Mesothelial cell of epicardium (in vitro differentiated cells): ENCODE measurements at places on chromosomes 12 and 14. TPM values are rescaled to one million over a fixed set of nuclear protein-coding genes. Genes with fewer than 3 reads are reported as not detected.

The UBE3B gene
- 41.4 to 47.1 TPM (median 42.8 TPM) in 3 replicates for total RNA-seq

The TRIM9 gene
- total RNA-seq, result 8.4 to 11.3 TPM (median 8.9 TPM) in 3 replicates

The CLEC4D gene
- 0.13 TPM in 1 of 3 replicates, not detected in the others for total RNA-seq

The RHNO1 gene
- 27.2 to 33.2 TPM (median 28.2 TPM) in 3 replicates for total RNA-seq

The CFAP54 gene
- total RNA-seq, result 0.54 to 0.84 TPM (median 0.80 TPM) in 3 replicates

GRCh38 chr12:112234303-112234702 is 108.9 kb downstream of the TRAFD1 start:
- no peak for DNase-seq

- DNase-seq, result no peak
Observed at GRCh38 chr12:49587174-49587908, 18.1 kb downstream of the FAM186B start.

DNA sequence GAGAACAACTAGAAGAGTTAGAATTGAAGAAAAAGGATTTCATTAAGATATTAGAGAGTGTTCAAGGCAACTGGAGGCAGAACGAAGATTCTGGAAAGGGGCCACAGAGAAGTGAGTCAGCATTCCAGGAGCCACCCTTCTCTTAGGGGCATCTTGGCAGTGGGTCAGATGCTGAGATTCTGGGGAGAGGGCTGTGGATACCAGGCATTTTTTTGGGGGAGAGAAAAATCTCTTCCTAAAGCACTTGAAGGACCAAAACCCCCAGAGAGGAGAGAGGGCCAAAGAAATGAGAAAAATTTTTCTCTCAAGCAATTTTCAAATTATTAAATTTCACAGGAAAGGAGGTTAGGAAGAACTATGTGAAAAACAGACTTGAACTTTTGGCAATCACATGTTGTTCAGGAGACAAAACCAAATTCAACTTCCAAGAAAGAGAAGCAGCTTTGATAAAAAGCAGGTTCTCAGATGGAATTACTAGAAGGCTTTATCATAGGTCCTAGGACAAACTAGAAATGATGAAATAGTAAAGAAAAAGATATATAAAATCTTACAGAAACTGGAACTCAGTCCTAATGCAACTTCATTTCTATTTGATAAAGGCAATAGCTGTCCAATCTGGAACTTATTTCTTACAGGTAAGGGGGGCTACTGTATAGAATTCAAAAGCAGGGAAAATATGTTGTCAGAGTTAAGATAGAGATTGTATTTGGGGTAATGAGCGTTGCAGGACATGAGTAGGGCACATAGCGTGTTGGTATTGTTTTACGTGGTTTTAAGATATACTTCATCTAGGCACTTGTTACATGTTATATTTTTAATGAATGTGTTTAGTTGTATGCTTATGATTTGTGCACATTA is 1.1 kb upstream of the CLEC2D start:
- no peak for DNase-seq

GRCh38 chr14:103142721-103143302 is 19.6 kb downstream of the TNFAIP2 start:
- DNase-seq, result no peak

The DNAH10 gene
- 2.0 to 2.7 TPM (median 2.5 TPM) in 3 replicates for total RNA-seq

- DNase-seq, result no peak
Observed at GRCh38 chr14:72906316-72906715, 12.4 kb upstream of the DPF3 start.

- no peak for DNase-seq
Observed at GRCh38 chr12:130538343-130539095, 177.6 kb downstream of the RIMBP2 start.

DNA sequence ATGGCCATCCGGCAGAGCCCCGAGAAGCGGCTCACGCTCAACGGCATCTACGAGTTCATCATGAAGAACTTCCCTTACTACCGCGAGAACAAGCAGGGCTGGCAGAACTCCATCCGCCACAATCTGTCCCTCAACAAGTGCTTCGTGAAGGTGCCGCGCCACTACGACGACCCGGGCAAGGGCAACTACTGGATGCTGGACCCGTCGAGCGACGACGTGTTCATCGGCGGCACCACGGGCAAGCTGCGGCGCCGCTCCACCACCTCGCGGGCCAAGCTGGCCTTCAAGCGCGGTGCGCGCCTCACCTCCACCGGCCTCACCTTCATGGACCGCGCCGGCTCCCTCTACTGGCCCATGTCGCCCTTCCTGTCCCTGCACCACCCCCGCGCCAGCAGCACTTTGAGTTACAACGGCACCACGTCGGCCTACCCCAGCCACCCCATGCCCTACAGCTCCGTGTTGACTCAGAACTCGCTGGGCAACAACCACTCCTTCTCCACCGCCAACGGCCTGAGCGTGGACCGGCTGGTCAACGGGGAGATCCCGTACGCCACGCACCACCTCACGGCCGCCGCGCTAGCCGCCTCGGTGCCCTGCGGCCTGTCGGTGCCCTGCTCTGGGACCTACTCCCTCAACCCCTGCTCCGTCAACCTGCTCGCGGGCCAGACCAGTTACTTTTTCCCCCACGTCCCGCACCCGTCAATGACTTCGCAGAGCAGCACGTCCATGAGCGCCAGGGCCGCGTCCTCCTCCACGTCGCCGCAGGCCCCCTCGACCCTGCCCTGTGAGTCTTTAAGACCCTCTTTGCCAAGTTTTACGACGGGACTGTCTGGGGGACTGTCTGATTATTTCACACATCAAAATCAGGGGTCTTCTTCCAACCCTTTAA is 1.5 kb downstream of the FOXG1 start:
- DNase-seq, result no peak

The OR6C2 gene
- not detected in 3 replicates for total RNA-seq

DNA sequence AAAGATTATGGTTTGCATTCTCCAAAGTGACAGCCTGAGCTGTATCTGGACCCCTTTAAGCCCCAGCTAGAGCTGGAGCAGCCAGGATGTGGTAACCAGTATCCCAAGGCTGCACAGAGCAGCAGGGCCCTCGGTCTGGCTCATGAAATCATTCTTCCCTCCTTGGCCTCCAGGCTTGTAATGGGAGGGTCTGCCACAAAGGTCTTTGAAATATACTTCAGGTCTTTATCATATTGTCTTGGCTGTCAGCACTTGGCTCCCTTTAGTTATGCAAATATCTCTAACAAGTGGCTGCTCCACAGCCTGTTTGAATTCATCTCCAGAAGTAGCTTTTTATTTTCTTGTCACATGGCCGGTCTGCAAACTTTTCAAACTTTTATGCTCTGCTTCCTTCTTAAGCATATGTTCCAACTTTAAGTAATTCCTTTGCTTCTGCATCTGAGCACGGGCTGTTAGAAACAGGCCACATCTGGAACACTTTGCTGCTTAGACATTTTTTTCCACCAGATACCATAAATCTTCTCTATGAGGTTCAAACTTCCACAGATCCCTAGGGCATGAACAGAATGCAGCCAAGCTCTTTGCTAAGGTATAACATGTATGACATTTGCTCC is 663.4 kb upstream of the MIS18BP1 start:
- DNase-seq, result no peak

The RASSF8 gene
- total RNA-seq, result 60.6 to 62.8 TPM (median 61.8 TPM) in 3 replicates

DNA sequence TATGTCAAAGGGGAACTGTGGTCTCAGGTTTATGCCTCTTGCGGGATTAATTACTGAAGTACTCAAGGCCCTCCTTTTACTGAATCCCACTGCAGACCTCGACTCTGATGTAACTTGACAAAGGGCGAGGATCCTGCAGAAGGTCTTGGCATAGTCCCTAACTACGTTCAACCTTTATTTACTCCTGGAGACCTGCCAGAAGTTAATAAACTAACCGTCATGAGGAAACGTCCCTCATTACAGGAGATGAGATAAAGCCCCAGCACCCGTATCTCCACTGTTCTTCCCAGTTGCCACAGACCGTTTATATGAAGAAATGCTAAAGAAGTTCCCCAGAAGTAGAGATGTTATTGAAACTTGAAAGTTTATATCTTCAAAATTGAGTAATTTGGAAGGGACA is 190.9 kb downstream of the ETV6 start:
- DNase-seq, result no peak

GRCh38 chr12:85507456-85507855 is 227.4 kb downstream of the ALX1 start:
- no peak for DNase-seq

- no peak for DNase-seq
Observed at GRCh38 chr12:99381992-99382391, 265.6 kb upstream of the GARIN6 start.

The ITGB7 gene
- total RNA-seq, result 3.2 to 4.9 TPM (median 4.6 TPM) in 3 replicates

DNA sequence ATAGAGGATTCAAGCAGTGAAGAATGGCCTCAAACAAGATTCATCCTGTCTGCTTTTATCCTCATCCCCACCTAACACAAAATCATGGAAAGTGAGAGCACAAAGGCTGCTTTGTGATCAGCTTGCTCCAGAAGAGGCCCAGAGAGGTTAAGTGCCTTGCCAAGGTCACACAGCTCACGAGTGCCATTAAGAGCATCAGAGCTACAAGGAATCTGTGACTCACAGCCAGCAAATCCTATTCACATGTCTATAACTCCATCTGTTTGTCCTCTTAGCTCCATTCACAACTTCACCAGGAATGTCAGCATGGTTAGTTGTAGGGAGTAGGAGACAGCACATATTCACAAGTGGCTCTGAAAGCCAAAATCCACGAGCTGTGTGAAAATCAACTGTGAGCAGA is 79.8 kb downstream of the TTC9 start:
- DNase-seq, result no peak

- no peak for DNase-seq
Observed at GRCh38 chr14:60487211-60487610, 1.3 kb upstream of the C14orf39 start.

DNA sequence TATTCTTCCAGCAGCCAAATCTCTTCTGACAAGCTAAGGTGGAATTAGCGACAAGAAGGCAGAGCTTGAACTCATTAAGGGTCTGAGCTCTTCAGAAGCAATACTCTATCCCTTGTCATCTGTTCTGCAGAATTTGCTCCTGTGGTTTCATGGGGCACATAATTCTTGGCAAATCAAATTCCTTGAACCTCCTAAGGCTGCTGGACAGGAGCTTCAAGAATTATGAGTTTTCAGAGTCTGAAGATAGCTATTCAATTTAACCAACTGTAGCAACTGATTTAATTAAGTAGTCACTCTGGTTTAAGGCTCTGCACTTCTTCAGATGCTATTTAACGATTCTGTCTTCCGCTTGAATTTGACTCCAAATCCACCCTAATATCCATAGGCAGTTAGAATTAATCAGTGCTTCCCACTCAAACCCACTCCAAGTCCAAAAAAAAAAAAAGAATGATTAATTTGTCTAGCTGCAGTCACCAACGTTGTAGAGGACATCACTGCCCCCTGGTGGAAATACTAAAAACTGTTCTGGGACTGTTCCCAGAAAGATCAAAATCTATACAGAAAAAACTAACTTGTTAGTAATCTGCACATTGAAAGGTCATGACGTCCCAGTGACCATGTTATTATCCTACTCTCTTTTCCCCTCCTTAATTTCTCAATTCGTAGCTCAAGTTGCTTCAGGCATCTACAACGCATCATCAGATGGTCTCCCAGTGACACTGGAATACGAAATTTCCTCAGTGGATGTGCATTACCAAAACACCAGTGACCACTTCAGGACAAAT is 169.9 kb downstream of the KIF21A start:
- DNase-seq, result no peak

DNA sequence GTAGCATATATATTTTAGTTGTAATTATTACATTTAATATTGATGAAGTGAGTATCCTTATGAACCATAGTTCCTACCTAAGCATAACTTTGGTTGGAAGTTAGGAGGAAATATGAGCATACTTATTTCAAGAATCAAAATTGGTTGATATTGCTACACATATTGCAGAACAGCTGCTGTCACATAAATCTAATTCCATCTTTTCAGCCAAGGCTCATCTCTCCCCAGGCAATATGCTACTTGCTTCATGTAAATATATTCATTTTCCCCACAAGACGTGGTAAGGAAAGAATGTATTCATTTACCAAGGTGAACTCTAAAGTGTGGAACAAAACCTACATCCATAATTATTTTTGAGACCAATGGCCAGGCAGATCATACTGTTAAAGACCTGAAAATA is 62.5 kb upstream of the HIF1A start:
- no peak for DNase-seq

The OR4E2 gene
- total RNA-seq, result not detected in 3 replicates

- DNase-seq, result no peak
Observed at GRCh38 chr14:22477569-22478194, 111.3 kb downstream of the DAD1 start.

The GPRC5D gene
- not detected in 3 replicates for total RNA-seq

The POTEG gene
- total RNA-seq, result not detected in 3 replicates

DNA sequence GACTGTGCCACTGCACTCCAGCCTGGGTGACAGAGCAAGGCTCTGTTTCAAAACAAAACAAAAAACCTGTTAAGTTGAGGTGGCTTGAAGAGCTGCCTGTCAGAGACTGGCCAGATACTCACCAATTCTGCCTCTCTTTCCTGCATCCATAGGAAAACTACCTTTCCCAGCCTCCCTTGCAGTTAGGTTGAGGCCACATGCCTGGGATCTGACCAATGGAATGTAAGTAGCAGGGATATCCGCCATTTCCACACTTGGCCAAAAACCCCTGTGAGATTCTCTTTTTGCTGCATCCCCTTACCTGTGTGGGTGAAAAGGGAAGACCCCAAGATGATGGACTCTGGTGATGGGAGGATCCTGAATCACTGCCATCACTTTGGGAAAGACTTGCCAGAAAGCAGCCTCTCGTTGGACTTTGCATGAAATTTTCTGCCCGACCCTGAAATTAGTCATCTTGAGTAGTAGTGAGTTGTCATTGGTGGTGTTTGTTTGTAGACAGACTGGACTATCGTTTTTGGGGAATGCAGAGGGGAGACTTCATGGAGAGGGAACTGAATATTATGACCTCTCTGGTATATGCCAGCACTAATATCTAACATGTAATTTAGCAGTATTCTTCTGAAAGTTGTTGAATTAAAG is 14.0 kb downstream of the GPR68 start:
- no peak for DNase-seq

- no peak for DNase-seq
Observed at GRCh38 chr12:8018666-8019581, 13.6 kb upstream of the FOXJ2 start.

GRCh38 chr12:40253936-40254335 is 29.1 kb downstream of the LRRK2 start:
- DNase-seq, result no peak

The VAMP1 gene
- 5.2 to 6.9 TPM (median 6.4 TPM) in 3 replicates for total RNA-seq

The COL2A1 gene
- total RNA-seq, result 70.9 to 86.4 TPM (median 80.6 TPM) in 3 replicates

The KRT71 gene
- not detected in 3 replicates for total RNA-seq

The INHBC gene
- total RNA-seq, result 0.24 to 0.32 TPM (median 0.31 TPM) in 3 replicates

DNA sequence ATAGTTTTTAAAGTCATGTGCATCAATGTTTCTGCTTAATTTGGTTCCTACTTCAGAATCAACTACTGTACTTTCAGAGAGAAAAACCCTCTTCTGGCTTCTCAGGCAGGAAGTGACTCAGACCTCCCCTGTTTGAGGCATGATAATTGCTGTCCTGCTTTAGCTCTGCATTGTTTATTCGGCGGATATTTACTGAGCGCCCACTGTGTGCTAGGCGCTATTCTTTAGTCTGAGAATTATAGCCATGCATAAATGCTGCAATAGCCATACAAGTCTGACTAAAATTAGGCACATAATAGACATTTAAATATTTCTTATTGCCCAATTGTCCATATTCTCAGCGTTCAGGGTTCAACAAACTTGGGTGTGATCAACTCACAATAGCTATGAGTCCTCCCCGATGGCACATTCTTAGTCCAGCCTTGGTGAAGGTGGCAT is 6.1 kb upstream of the AMIGO2 start:
- no peak for DNase-seq

The TEAD4 gene
- total RNA-seq, result 32.0 to 39.0 TPM (median 32.3 TPM) in 3 replicates
